ENCODE measurements at places on chromosomes 3 and 15.

GRCh38 chr3:155587581-155587980 is 157.3 kb downstream of the PLCH1 start:
- no peak for DNase-seq

- peak; percentile 41 for DNase-seq
Observed at GRCh38 chr3:111956995-111957734, 21.7 kb upstream of the ABHD10 start.

GRCh38 chr3:66851894-66852613 is 146.1 kb upstream of the KBTBD8 start:
- peak; percentile 24 for DNase-seq

GRCh38 chr3:170258105-170258487 is 35.9 kb downstream of the PRKCI start:
- DNase-seq = no peak

DNA sequence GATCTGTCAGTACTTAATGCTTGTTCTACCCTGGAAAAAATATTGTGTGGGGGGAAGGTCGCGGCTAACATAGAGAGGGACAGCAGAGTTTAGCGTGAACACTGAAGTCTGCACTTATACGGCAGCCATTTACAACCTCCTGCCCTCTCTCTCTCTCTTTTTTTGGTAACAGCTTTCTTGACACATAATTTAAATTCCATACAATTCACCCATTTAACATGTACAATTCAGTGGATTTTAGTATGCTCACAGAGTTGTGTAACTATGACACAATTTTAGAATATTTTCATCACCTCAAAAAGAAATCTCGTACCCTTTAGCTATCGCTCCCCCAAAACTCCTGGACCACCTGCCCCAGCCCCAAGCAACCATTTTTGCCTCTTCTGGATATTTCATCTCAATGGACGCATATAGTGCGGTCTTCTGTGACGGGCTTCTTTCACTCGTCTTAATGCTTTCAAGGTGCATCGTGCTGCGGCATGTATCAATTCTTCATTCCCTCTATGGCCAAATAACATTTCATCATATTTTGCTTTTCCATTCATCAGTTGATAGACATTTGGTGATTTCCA is 141.8 kb downstream of the XXYLT1 start:
- DNase-seq = no peak

- DNase-seq = no peak
Observed at GRCh38 chr3:46361408-46362283, 7.7 kb downstream of the CCR2 start.

DNA sequence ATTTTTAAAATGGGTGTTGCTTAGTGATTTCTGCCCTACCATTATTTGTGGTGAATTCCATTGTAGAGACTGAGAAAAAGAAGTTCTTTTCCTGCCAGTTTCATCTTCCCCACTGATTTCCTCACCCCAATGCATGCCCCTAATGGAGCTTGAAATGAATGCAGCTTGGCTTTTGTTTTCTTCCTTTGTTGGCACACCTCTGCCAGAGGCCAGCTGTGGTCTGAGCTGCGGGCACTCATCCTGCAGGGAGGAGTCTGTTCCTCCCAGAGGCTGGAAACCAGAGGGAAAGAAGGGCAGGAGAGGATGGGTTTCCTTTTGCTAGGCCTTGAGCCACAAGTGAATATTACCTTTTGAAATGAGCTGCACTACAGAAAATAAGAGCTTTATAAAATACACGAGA is 9.3 kb upstream of the ST8SIA2 start:
- DNase-seq = no peak

DNA sequence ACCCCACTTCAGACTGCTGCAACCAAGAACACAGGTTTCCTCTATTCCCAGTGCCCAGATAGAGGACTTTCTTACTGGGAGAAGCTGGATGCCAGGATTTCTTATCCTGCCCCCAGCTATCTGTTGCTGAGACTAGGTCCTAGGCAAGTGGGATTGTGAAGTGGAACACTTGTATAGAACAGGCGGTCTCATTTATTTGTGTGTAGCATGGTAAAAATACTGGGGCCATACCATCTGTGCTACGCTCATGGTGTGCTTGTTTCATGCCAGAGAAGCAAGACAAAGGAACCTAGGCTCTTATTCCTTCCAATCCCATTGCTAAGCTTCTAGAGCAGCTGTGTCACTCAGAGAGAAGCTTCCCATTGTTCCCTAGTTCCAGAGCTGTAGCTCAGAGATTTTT is 191.5 kb upstream of the EPHA6 start:
- no peak for DNase-seq

DNA sequence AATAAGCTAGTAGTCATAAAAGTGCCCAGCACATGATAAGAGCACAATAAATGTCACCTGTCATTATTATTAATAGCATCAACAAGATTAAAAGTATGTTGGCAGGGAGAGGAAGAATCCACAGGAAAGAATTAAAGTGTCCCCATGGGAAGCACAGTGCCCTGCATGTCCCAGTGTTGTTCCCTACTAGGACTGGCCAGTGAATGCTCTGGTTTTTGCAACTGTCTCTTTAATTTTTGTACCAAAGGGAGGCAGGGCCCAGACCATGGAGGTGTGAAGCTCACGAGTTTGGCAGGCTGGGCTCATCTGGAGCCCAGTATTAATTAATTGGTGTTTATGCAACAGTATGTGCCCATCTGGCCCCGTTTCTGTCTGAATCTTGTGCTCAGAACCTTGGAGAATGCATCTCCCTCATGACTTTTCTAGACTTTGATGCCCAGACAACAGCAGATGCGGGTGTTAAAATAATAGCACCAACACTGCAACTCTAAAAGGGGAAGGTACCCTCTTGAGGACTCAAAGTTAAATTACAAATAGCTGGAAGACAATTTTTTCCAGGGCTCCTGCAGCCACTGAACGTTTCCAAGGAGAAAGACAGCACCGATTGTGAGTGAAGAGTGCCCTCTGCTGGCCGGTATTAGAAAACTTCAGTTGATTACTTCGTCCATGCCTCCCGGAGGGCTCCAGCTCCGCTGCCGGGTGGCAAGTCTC is 71.9 kb upstream of the SPATA12 start:
- peak; percentile 85 for DNase-seq

DNA sequence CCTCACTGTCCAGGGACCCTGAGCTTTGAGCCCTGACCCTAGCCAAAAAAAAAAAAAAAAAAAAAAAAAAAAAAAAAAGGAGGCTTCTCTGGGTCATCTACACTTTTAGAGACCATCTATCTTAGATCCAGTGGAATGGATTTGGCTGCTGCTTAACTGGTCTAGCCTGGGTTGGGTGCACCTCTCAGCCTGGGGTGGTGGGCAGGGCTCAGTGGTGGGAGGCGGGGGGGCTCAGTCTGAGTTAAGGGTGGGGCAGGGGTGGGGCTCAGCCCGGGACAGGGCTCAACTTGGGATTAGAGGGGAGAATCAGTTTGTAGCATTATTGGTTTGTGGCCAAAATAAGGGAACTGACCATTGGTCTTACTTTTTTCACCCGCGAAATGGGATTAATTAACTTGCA is 139.2 kb downstream of the TPRA1 start:
- no peak for DNase-seq

GRCh38 chr3:36924744-36925521 is 19.9 kb downstream of the TRANK1 start:
- DNase-seq = no peak

DNA sequence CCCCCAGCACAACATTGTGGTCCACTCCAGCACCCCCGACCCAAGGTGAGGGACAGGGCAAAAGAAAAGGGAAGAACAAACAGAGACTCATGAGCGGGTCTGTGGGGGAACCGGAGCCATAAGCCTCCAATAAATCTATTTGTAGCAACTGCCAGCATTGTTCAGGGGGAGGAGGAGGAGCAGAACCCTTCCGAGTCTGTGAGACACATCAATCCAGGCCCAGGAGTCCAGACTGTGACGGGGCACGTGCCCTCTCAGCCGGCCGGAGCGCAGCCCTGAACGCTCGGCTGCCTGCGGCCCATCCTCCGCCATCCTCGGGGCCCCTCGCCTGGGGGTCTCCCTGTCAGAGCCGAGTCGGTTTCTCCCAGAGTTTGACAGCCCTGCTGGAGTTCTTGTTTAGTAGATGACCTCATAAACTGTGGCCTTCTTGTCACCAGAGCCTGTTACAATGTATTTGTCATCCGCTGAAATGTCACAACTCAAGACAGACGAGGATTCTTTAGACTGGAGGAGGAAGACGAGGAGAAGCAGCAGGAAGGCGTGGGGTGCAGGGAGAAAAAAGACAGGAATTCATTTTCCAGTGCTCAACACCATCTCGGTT is 47.9 kb downstream of the TLE3 start:
- DNase-seq = peak; percentile 14

DNA sequence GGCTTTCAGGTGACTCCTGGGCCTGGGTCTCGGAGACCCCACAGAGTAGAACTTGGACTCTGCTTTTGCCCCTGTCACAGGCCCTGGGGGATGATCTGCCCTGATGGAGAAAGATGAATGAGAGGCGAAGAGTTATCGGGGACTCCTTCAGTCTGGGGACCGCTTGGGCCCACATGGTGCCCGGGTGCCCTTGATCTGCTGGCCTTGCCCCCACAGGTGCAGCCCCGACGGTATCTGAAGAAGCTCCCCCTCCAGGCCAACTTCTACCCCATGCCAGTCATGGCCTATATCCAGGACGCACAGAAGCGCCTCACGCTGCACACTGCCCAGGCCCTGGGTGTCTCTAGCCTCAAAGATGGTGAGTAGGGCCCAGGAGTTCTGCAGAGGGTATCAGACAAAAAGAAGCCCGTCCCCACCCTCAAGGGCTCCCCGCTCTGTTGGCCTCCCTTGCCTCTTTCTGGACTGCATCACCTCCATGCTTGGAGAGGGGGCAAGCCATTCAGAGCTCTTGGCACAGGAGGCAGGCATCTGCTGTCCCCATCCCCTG is 10.4 kb downstream of the MAN2A2 start:
- no peak for DNase-seq
